ENCODE measurements at places on chromosomes 12 and 14.

- no peak for DNase-seq
Measured at GRCh38 chr12:26530461-26530860, 302.5 kb downstream of the ITPR2 start.

- DNase-seq = no peak
Measured at GRCh38 chr12:11695321-11695720, 45.8 kb downstream of the ETV6 start.

GRCh38 chr12:101490286-101490920 lies 15.3 kb downstream of the SPIC start:
- peak; percentile 2 for DNase-seq

GRCh38 chr14:50615552-50615951 lies 52.6 kb downstream of the SAV1 start:
- DNase-seq = no peak

GRCh38 chr14:34643361-34643760 lies 13.4 kb upstream of the SNX6 start:
- peak; percentile 69 for DNase-seq

Data from inflammatory macrophage (primary cell).